ENCODE measurements at places on chromosomes 4 and X.

DNA sequence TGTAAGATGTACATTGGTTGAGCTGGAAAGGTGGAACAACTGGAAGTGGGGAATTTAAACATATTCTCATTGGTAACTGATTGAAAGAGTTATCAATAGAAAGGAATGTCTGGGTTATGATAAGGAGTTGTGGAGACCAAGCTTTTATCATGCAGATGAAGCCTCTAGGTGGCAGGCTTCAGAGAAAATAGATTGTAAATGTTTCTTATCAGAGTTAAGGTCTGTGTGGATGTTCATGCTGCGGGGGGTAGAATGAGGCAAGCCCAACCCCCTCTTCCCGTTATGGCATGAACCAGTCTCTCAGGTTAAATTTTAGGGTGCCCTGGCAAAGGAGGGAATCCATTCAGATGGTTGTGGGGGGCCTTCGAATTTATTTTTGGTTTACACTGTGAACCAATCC lies 16.0 kb downstream of the ARSD start:
- DNase-seq = no peak

GRCh38 chr4:4477796-4478195 lies 64.1 kb downstream of the STX18 start:
- no peak for DNase-seq

DNA sequence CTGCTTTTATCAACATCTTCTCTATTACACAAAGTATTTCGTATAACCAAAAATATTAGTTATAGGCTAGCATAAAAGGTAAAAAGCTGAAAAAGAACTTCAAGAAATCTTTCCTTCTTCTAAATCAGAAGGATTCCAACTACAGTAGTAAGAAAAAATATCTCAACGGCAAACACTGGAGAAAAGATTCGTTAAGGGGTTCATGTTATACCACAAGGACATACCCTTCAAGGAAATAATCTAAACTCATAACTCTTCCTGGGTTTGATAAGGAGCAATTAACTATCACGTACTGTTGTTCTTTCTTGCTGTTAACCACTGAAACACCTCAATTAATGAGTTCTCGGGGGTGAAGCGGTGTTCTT lies 1.5 kb downstream of the SMIM14 start:
- DNase-seq = no peak

- DNase-seq = no peak
These were observed 3.5 kb upstream of the DDX60L start for GRCh38 chr4:168483811-168484210.

GRCh38 chr4:158578476-158578875 lies 56.8 kb downstream of the RXFP1 start:
- DNase-seq = no peak

DNA sequence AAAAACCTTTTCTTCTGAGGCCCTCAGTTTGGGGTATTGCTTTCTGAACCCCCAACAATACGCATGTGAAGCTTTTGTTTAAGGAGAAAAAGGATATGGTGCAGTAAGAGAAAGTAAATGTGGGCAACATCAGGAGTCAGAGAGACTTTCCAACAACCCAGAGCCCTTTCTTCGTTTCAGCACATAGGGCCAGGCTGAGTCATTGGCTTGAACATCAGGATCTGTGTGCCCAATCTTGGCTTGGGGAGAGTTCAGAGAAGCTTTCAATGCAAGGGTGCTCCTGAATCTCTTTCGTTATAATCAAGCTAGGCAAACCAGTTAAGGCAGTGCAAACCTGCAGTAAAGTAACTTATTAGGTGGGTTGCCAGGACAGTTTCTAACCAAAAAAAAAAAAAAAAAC lies 191.2 kb downstream of the FRMPD4 start:
- DNase-seq = no peak

- no peak for DNase-seq
These were observed 1801.3 kb upstream of the PCDH10 start for GRCh38 chr4:131347816-131348215.

DNA sequence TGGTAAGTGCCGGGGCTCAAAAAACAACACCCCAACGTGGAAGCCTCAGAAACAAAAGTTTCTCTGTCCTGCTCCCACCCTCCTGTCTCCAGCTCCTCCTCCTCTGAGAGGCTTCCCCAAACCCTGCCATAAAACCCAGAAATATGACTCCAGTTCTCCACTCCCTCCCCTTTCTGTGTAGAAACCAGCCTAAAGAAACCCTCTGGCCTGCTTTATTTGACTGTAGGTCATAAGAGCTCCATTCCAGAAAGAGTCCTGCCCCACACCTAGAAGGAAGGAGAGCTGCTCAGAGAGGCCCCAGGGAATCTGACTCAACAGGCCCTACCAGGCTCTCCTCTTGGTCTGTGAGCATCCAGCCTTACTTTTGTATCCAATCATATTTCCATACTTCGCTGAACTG lies 872 bp upstream of the S100P start:
- DNase-seq = no peak

- peak; percentile 89 for DNase-seq
These were observed 33.1 kb upstream of the RBPJ start for GRCh38 chr4:26287756-26288155.

DNA sequence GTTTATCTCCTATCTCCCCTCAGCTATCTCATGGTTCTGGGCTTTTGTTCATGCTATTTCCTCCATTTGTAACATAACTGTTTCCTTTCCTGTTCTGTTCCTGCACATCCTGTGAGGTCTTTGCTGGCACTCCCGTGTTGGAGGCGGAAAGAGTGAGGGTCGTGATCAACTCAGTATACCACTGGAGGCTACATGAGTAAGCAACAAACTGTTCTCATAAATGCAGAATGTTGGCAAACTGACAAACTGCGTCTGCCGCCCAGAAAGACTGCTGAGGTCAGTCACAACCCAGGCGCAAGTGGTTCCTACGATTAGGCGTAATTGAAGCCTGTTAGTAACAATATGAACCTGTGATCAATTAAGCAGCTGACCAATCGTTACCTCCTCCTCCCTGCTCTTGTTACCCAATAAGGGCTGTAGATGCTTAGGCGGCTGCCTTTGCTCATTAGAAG lies 48.8 kb downstream of the C4orf33 start:
- no peak for DNase-seq

DNA sequence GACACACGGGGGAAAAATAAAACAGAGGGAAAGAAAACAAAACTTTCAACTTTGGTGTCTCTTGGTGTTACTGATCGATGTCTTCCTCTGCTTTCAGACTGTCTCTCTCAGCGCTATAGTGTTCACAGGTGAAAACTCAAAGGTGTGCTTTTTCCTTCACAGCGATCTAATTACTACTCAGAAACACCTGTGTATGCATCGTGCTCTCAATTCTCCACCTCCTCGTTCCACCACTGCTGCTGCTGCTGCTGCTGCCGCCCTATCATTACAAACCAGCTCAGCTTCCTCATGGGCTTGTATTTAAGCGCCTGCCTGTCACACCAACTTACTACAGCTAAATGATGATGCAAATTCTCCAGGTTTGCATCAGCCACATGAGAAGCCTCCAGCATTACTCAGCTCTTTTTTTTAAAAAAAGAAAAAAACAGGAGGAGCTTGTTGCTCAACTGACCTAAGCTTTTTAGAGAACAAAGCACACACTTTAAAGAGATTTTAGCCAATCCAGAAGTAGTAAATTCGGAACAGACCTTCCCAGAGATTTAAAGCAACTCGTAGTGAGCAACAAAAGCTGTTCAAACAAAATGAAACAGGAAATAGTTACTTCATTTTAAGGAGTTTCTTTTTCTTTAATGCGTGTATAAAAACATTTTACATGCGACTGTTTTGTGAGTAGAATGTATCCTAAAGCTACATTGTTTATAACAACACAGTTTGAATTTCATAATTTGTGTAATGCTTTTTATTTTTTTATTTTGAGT lies at the start of gene SLC7A11:
Gene SLC7A11 (minus strand): TSS at position 274 of the 758 bp plus-strand sequence. CDS start 280 bp downstream, outside the sequence.
- DNase-seq = peak; percentile 93

GRCh38 chr4:14668296-14668695 lies 334.0 kb upstream of the CPEB2 start:
- no peak for DNase-seq

GRCh38 chr4:8574796-8575370 lies 5.3 kb upstream of the GPR78 start:
- no peak for DNase-seq

- DNase-seq = no peak
These were observed 21.4 kb downstream of the SH3RF1 start for GRCh38 chr4:169249214-169249973.

DNA sequence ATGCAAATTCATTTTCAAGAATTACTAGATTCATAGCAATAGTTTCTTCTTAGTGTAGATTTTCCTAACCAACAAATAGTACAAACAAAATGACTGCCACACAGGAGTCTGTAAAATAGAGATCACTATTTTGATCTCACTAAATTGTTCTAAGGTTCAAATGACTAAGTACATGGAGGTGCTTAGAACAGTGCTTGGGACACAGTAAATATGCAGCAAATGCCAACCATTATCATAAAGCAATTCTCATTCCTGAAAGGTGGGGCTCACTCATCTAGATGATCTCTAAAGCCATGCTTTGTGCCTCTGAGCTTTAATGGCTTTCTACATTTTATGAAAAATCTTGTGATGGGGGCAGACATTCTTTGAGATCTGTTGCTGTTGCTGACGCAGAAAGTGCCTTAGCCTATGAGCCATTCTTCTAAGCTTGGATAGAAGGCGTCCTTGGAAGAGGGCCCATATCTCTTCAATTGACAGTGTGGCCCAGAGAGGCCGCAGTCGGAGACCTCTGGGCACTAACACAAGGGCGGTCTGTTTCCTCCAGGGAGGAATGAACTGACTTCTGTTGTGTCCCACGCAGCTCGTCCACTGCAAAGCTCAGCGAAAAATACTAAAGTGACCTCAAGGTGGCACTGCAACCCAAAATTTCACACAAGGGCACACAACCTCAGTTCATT lies 23.5 kb downstream of the TLR10 start:
- peak; percentile 47 for DNase-seq

DNA sequence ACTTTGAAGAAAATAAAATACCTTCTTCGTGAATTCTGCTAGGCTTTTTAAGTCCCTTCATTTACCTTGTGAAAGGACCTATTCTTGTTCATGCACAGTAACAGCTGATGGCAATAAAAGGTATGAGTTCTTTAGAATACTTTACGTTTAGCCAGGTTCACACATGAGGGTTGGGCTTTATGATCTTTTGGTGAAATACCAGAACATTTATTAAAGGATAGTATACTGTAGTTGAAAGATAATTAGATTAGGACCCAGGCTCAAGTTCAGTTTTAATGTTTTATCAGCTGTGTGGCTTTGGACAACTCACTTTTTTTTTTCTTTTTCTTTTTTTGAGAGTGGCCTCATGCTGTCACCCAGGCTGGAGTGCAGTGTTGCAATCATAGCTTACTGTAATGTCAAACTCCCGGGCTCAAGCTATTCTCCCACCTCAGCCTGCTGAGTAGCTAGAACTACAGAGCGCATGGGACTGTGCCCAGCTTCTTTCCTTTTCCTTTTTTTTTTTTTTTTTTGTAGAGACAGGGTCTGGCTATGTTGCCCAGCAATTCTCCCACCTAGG lies 28.2 kb upstream of the NEIL3 start:
- DNase-seq = no peak

- no peak for DNase-seq
These were observed 226.0 kb downstream of the LDB2 start for GRCh38 chr4:16672421-16672820.

GRCh38 chr4:134935320-134935719 lies 733.7 kb upstream of the PABPC4L start:
- DNase-seq = no peak

GRCh38 chrX:69073241-69073640 lies 92.0 kb downstream of the PJA1 start:
- DNase-seq = no peak

DNA sequence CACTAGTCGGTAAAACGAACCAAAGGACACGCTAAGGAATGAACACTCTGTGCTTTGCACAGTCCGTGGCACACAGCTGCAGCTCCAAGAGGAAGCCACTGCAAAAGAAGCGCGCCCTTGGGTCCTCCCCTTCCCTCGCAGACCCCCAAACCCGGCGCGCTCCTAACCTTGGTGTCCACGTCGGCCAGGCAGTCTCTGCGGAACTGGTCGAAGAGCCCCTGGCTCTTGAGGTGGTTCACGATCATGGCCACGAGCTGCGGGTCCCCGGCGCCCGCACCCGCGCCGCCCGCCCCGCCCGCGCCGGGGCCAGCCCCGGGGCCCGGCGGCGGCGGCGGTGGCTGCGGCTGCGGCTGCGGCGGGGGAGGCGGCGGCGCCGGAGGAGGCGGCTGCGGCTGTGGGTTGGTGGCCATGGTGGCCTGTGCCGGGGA lies 333 bp downstream of the BOD1L1 start:
- DNase-seq = peak; percentile 25

- no peak for DNase-seq
These were observed 45.5 kb downstream of the SRPX start for GRCh38 chrX:38175139-38175538.

DNA sequence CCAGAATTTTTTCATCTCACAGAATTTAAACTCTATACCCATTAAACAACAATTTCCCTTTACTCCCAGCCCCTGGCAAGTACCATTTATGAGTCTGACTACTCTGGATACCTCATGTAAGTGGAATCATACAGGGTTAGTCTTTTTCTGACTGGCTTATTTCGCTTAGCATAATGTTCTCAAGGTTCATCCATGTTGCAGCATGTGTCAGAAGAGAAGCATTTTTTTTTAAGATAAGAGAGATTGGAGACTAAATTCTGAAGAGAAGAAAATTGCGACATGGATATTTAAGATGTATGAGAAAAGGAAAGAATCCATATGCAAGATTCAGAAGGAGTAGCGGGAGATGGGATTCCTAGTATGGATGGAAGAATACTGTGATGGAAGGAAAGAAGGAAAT lies 11.3 kb upstream of the SLC9B1 start:
- no peak for DNase-seq

GRCh38 chr4:2071252-2071911 lies 12.3 kb downstream of the NAT8L start:
- DNase-seq = no peak

DNA sequence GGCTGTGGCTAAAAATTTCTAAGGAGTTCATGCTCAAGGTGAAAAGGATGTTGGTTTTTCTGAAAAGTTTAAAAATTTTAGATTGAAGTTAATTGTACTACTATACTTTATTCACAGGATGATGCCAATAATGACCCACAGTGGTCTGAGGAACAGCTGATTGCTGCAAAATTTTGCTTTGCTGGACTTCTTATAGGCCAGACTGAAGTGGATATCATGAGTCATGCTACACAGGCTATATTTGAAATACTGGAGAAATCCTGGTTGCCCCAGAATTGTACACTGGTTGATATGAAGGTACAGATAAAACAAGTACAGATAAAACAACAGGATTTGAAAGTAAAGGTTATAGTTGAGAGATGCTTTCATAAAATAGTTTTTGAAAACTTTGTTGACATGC lies 12.2 kb downstream of the PAICS start:
- no peak for DNase-seq

DNA sequence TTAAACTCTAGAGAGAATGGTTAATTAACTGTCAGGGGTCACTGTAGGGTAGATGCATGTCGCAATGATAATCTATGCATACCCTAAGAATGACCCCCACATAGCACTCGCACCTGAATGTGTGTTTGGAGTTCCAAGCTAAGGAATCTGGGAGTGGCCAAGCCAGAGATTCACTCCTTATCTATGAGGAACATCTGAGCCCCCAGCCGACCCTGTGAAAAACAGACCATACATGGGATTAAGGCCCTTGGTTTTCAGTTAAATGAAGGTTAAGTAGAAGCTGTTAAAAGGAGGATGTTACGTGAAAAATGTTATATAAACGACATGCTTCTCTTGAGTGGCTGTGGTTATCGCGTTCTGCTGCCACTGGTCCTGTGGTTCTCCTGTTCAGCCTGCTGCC lies 147.2 kb downstream of the RELL1 start:
- DNase-seq = no peak

- DNase-seq = no peak
These were observed 16.5 kb upstream of the STOX2 start for GRCh38 chr4:183888564-183888963.
